ENCODE measurements at places on chromosomes 16 and 17.

DNA sequence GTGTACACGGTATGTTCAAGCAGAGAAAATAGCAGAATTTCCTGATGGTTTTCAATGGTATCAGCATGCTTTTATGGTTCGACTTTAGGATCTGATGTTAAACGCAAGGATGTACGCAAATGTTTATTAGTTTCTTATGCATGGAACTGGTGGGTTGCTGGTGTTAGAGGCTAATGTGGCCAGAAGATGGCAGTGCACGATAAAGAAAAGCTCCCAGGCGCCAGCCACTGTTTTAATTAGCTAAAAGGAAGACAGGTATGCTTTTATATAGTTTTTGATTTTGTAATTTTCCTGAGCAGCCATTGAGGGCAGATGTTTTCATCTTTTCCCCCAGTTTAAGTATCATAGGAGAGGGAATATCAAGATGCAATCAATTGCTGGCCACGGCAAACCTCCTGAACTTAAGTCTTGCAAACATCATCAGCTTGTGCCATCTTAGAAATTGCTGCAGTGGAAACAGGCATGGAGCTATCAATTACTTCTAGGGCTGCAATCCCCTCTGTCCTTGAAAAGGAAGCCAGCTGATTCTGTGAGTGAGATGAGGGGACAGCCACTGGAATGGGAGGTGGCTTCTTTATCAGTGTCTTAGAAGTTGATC is 648.5 kb upstream of the RBFOX1 start:
- DNase-seq, result no peak

DNA sequence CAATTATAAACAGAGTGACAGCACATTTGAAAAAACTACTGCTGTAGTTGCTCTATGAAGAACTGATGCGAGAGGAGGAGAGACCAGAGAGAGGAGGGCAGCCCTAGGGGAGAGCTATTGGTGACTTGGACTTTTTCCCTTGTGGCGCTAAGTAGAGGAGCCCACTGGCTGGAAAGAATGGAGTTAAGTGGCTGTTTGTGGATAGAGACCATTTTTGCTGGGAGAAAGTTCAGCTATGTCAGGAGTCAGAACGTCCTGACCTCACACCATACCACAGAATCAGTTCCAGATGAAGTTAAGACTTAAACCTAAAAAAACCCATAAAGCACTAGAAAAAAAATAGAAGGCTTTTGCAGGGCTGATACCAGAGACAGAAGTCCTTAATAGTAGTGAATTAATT is 2.0 kb downstream of the POLR2A start:
- no peak for DNase-seq

DNA sequence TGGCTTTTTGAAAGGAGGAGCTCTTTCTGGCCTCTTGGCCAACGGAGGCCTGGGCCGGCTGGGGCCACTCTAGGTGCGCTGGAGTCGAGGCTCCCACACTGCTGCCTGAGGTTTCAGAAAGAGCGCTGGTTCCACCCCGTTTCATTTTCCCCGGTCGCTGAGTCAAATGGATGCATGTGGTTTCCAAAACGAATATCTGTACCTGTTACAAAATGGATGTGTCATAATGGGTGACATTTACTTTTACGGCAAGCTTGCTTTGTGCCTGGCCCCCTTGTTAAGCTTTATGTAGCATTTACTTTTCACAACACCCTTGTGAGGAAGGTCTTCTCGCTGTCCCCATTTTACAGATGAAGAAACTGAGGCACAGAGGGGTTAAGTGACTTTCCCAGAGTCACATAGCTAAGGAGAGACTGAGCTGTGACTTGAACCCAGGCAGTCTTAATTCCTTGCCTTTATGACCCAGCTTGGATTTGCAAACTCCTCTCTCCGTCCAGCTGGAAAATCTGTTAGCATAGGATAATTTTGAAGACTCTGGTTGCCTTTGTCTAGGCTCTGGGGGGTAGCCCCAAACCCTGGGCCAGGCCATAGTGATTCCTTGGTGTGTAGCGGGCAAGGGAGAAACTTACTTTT is 10.6 kb downstream of the KSR1 start:
- DNase-seq, result no peak

DNA sequence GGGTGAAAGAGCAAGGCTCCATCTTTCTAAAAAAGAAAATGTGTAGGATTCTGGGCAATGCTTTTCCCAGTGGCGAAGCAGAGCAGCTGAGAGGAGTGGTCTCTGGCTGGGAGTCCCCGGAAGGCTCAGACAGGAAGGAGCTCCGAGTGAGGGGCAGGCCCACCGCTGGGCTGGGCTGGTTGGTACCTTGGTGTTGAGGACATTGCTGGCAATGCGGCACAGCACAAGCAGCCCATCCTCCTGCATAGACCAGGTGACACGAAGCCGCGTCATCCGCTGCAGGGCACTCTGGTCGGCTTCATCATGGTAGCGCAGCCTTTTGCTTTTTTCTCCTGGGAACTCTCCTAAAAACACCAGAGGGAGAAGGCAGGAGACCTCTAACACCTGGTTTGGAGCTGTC is 63.9 kb downstream of the GTF3C1 start:
- no peak for DNase-seq
